Heart left ventricle (tissue), 16 donors: ENCODE measurements at places on chromosomes 16 and 17.

- no peak for DNase-seq
Observed at GRCh38 chr17:37527249-37527851, 37.7 kb downstream of the DUSP14 start.

- no peak for DNase-seq
Observed at GRCh38 chr17:78387977-78388941, 9.8 kb downstream of the PGS1 start.

DNA sequence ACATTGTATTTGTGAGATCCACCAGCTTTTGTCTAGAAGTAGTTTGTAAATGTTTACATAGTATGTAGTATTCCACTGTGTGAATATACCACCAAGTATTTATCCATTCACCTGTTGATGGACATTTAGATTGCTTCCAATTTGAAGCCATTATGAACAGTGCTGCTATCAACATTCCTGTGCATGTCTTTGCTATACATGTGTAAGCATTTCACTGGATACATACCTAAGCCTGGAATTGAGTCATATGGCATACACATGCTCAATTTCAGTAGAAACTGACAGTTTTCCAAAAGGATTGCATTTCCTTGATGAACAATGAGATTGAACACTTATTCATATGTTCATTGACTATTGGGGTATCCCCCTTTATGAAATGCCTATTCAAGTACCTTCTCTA is 540.6 kb upstream of the SOX9 start:
- DNase-seq: no peak

DNA sequence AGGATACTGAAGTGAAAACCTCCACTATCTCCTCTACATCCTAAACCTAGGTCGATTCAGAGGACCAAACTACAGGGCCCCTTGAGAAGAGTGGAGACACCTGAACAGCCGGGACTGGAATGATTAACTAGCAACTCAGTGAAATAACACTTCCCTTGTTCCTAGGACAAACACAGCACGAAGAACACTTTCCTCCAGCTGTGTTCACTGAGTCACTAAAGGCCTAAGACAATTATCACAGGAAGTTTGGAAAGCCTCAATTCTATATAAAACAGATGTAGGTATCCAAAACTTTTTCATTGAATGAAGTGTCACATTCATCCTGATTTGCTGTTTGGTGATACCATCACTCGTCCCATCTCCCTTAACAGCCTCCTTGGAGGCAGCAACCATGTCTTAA is 15.5 kb upstream of the CUEDC1 start:
- no peak for DNase-seq

DNA sequence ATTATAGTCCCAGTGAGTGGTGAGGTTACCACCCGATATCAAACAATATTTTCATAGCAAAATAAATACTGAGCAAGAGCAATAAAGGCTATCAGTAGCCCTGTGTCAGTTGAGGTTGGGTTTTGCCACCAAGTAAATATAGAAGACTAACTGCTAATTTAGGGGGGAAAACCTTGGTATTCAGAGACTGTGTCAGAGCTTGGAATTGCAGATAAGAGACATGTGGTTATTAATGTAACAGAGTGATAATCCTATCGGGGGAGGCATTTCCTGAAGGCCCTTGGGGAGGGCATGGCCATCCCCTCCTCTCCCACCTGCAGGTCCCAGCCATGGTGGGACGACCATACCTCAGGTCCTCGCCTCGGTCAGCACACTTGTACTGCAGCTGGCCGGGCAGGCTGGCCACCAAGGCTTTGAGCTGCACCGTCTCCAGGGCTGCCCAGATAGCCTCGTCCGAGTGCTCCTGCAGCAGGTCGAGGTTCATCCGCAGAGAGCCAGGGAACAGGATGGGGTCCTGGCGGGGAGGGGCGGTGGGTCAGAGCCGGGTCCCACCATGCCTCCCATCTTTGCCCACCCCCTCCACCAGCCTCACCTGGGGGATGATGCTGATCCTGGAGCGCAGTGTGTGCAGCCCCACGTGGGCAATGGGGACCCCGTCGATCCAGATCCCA is 68.9 kb downstream of the ABCC6 start:
- DNase-seq: no peak

DNA sequence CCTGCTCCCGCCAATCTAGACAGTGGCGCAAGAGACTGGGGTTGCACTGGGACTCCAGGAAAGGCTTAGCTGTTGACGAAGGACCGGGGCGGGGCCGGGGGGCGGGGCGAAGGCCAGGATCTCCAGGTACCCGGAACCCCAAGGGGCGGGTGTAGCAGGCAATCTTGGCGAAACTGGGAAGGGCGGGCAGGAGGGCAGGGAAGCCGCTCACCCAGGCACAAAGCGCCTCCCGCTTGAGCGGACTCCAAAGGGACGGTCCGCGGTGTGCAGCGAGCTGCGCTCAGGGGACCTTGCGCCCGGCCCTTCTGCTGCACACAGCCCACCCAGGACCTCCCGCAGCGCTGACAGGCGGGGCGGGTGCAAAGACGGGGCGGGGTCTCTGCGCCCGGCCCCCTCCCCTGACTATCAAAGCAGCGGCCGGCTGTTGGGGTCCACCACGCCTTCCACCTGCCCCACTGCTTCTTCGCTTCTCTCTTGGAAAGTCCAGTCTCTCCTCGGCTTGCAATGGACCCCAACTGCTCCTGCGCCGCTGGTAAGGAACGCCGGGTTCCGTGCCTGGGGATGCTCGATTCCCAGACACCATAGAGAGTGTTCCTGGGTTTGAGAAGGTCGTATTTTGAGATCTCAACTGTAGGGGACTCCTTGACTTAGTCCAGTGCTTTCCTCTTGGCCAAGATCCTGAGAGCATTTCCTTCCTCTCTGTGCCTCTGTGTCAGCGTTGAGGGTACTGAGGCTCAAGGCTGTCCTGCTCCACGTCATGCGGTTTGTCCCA is at the start of gene MT1F:
TSS of gene MT1F (plus strand) at position 405 of the 772 bp plus-strand sequence. CDS start at position 505, 100 bp downstream.
- DNase-seq: peak; percentile 71

DNA sequence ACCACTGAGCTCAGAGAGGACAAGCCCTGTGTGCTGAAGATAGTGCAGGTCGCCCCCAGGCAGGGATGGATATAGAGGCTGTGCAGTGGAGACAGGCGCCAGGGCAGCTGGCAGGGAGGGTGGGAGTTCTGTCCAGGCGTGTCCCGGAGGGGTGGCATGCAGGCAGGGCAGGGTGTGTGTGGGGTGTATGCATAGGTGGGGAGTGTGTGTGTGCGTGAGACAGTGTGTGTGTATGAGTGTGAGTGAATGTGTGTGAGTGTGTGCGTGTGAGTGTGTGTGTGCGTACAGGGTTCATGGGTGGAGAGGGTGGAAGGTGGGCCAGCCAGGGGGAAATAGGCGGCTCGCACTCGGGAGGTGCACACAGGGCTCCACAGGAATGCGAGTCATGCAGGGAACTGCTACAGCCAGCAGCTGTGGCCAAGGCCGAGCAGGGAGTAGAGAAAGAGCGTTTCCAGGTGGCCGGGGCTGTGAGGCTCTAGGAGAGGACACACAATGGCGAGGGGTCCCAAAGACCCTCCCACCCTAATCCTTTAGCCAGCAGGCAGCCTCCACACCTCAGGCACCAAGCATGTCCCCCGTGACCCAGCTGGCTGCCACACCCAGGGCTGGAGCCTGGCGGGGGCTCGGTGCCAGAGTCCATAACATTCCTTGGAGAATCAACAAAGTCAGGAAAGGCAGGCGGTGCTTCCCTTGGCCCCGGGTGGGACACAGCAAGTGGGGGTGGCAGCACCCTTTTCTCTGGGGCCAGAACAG is 4.6 kb downstream of the PLCD3 start:
- peak; percentile 79 for DNase-seq

DNA sequence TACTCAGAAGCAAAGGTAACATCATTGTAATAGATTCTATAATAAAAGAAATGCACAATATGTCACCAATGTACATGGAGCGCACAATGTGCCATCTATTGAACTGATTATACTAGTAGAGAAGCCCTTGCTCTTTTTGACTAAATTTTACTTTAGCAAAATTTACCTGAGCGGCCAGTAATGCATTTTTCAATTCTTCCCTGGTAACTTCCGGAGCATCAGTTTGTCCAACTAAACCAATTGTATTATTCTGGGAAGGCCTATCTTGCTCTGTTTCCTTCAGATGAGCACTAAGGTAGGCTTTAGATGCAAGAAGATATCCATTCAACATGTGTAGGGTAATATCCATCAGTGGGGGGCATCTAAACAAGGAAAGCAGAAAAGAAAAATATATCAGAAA is 8.8 kb upstream of the BRIP1 start:
- DNase-seq: no peak

DNA sequence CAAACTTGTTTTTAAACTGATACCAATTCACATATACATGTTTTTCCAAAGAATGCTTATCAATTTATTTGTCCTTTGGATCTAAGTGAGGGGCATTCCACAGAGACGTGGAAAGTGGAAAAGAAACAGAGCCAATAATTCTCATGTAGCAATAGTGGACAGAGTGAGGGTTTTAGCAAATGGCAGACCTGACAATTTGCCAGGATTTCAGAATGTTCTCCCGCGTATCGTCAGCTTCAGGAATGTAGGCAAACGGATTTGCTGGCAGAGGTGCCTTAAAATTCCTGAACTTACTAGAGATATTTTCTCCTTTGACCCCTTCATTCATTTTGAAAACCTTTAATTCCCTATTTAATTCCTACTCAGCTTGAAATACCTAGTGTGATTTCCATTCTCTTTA is 193.4 kb upstream of the CPHXL start:
- no peak for DNase-seq

DNA sequence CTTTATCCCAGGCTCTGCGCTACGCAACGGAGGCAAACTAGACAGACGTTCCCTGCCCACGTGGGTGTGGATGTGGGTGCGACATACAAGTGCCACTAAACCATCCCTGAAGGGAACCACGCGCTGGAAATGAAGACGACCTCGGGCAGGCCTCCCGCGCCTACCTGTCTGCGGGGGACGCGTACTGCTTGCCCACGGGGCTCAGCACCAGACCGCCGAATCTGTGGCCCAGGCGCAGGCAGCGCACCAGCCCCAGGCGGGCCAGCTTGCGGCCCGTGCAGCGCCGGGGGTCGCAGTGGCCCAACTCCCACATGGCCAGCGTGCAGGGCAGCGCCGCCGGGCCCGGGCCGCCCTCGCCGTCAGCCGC is 480 bp downstream of the TSR3 start:
- DNase-seq: no peak

GRCh38 chr16:68490829-68491575 is 42.7 kb upstream of the SMPD3 start:
- no peak for DNase-seq

GRCh38 chr17:1683459-1683858 is 1.2 kb downstream of the PRPF8 start:
- no peak for DNase-seq

DNA sequence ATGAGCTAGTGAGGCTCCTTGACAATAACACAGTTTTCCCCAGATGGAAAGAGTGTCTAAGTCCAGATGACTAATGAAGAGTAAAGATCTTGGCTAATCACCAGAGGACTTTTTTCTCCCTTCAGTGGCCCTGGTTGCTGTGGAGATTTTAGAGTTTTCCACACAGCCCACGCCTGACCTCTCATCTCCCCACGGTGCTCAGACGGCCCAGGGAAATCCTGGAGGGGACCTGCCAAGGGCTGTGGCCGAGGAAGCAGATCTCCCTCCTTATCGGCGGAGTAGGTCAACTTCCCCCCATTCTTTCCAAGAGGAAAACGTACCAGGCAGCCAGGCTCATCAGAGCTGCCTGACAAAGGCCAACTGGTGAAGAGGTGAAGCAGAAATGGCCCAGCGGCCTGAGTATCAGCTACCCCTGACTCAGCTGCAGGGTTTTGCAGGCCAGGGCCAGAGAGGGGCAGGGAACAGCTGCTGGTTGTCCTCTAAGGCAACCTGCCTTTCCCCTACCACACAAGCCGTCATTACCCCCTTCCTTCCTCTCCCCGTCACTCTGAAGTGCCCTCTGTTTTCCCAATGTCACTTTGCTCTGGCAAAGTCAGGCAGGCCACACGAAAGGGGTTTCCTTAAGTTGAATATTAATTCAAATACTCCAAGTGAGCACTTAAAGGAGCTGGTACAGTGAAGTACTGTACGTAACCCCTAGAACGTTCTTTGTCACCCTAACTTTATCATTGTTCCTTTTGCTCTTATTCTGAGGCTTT is 140.2 kb upstream of the ADAMTS18 start:
- peak; percentile 53 for DNase-seq

DNA sequence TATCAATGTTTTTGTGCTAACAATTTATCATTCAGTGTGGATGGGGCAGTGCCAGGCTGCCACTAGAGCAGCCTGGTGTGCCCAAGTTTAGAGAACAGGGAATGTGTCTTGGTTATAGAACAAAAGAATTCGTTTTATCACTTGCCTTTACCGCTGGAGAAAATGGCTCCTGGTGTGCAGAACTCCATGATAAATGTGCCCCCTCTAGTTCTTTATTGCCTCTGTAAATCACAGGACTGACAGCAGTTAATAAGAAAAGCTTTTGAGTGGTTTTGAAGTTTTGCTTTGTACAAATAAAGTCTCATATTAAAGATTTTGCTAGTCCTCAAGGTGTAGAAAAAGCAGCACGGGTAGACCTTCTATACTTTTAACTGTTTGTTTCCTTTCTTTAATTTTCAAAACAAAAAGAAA is 28.2 kb upstream of the PSMD7 start:
- DNase-seq: no peak

- no peak for DNase-seq
Observed at GRCh38 chr16:56203052-56203451, 11.8 kb downstream of the GNAO1 start.

DNA sequence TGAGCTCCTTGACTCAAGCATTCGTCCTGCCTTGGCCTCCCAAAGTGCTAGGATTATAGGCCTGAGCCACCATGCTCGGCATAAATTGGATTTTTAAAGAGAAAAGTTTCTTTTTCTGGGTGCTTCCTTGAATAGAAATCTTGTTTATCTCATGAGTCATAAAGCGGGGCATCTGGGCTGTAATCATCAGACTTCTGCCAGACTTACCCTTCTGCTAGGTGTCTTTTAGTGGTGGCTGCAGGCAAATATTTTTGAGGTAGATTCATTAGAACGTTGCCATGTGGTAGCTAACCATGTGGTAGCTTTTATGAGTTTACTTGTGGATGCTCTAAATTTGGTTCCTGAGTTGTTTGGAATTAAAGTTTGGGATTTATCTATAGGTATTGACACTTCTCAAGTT is 13.4 kb downstream of the PGS1 start:
- DNase-seq: no peak

DNA sequence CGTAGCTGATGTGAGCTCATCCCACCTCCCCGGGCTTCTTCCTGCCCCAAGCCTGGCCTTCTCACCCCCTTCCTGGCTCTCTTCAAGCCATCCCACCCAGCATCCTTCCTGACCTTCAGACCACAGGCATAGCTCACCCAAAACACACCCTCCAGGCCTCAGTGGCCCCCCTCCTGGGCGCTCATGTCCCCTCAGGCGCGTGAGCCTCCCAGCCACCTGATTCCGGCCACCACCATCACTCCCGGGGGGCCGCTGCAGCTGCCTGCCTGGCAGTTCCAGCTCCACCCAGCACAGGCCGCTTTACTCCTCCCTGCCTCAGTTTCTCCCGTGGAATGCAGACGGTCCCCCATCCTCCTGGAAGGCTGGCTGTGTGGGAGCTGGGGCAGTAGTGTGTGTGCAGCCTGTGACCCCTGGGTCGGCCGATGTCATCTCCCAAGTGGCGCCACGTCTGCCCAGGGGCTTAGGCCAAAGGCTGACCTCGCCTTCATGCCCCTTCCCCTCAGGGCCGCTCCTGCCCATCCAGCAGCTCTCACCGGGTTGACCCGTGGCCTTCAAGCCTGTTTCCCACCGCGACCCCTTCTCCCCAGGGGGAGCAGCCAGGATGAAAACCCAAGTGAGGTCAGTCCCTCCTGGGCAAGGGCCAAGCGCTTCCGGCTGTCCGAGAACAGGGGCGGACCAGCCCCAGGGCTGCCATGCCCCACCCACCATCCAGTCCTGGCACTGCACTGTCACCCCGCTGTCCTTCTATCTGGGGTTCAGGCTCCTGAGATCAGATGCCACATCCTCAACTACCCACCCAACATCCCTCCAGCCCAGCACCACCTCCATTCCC is 11.9 kb upstream of the CHMP6 start:
- no peak for DNase-seq

- no peak for DNase-seq
Observed at GRCh38 chr17:47989700-47990099, 18.8 kb downstream of the CDK5RAP3 start.
